ENCODE measurements at places on chromosomes 3 and 15. TPM values are rescaled to one million over a fixed set of nuclear protein-coding genes. Genes with fewer than 3 reads are reported as not detected.

DNA sequence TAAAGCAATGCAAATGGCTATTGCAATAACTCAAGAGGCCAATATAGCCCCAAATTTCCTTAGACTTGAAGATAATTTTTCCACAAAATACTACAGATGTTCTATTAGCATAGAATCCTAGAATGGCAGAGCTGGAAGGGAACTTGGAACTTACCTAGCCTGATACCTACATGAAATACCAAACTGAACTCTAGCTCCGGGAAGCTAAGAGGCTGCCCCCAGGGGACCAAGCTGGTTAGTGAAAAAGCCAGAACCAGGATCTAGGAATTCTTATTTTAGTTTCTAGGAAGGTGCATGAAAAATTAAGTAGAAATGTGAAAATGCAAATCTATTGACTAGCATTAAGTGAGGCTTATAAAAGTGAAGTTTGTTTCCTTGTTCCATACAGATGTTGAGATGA lies 256.0 kb upstream of the CBLB start:
- no peaks in the 10 kb centered on the region for H3K27me3 ChIP-seq
- H3K4me3 ChIP-seq, result no peak overlapping the region
- peaks cover 7% of the 10 kb centered on the region for H3K4me1 ChIP-seq
- no peak overlapping the region for H3K27ac ChIP-seq
- no peak for DNase-seq

DNA sequence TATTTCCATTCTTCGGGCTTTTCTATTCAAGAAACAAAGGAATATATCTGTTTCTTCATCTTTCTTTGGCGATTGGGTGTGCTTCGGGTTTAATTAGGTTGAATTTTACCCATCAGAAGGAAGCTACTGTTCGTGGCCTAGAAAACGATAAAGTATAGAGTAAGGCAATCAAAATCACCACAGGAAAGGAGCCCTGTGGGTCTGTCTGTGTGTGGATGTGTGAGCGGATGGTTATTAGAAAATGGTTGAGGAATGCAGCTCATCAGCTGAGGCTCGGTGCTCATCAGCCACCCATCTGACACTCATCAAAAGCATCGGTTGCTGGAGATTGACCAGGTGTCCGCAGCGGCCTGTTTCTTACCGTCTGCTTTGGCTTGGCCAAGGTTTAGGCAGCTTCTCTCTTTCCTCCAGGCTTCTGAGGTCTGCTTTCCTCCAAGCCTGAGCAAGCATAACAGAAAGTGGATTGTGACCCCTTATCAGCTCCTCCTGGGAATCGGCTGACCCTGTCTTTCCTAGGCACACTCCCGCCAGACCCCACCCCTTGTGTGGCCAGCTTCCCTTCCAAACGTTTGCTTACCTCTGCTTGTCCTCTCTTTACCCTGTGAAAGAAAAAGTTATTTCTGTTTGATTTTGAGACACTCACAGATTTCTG lies 17.6 kb upstream of the ISLR start:
- no peaks in the 10 kb centered on the region for H3K36me3 ChIP-seq
- H3K27ac ChIP-seq, result no peak overlapping the region
- no peaks in the 10 kb centered on the region for H3K27me3 ChIP-seq
- DNase-seq, result no peak

GAP43 gene
- 5.0 TPM for total RNA-seq

ACTRT3 gene
- total RNA-seq, result 0.31 TPM

DNA sequence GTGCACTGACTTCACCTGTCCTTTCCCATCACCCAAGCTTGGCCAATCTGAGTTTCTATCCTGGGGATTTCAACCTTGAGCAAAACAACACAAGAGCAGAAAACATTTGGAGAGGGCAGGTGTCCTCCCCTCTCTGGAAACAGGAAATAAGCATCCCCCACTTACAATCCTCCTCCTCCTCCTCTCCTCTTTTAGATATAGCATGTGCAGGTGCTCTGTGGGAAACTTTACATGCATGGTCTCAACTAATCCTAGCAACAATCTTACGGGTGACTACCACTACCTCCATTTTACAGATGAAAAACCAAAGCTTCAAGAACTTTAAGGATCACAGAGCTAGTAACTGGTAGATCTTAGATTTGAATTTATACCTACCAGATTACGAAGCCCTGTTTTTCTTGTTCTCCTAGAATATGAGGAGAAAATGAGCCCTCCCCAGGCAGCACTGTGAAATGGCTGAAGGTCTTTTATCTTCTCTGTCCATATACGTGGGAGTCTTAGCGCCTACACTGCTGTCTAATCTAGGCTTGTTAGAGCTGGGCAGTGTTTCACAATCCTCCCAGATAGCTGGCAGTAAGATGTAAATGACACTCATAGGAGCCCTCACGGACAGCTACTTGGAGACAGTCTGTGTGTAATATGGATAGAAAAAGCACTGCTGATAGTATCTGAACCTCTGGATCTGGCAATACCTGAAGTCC lies 301.2 kb upstream of the PROK2 start:
- H3K36me3 ChIP-seq, result no peaks in the 10 kb centered on the region
- no peak overlapping the region for H3K27ac ChIP-seq
- no peaks in the 10 kb centered on the region for H3K27me3 ChIP-seq
